ENCODE measurements at places on chromosomes 2 and 18.

- no peak for DNase-seq
These were observed 88.8 kb upstream of the ACVR2A start for GRCh38 chr2:147756069-147756468.

DNA sequence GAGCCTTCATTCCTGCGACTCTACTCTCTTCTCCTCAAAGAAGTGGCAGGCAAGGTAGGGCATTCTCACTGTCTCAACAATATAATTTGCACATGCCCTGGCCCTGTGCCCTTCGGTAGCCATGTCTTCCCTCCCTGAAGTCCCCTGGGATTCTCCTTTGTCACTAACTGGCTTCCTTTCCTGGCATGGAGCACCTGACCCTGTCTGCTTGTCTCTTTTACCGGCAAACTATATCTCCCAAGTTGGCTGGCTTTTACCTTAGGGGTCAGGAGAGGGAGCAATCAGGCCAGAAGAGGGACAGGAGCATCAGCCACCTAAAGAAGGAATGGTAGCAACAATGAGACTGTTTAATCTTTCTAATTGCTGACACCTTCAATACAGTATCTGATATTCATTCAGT, 51.9 kb upstream of the RMDN2 start:
- no peak for DNase-seq

- DNase-seq: no peak
These were observed 857.7 kb downstream of the GALR1 start for GRCh38 chr18:78107363-78107762.

DNA sequence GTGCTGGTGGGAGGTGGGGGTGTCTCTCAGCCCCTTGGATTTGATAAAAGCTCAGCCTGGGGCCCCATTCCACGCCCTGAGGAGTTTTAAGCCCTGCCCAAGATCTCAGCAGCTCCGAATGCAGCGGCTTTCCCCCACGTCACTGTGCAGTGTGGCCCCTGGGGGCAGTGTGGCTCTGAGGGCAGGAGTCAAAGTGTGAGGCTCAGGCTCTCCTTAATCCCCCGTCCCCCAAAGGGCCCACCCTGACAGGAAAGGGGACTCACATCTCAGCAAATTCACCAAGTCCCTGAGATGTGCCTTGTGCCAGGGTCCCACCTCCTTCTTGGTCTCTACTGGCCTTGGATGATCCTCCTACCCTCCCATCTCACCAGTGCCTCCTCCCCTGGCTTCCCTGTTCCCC, 25.2 kb downstream of the NPPC start:
- no peak for DNase-seq

DNA sequence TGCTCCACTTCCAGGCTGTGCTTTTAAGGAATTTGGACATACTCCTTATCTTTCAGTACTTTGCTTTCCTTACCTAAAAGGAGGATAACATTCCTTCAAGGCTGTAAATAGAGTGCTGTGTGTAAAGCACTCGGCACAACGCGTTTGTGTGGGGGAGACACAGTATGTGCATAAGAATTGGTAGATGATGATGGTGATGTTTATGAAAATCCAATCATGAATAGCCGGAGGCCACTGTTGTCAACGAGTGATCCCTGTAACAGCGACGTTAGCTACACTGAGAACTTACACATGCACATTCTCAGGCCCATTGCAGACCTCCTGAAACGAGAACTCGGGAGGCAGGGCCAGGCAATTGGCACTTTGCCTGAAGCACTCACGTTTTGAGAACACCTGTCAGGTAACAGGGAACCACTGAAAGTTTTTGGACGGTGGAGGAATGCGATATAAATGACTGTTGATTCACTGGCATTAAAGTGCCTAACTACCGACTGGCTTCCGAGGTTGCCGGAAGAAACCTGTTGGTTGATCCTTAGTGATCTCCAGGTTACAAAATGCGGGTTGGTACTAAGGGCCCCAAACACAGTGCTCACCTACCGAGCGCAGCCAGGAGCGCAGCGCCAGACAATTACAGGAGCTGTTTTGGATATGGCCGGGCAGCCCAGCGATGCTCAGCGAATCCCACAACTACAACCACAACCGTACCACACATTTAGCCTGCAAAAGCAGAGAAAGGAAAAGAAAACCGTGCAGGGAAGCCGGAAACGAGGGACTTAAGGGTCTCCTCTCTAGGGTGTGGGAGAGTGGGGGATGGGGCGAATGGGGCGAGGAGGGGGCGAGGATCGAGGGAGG, 1.0 kb upstream of the MAP4K4 start:
- no peak for DNase-seq

- DNase-seq: no peak
These were observed 57.6 kb upstream of the REL start for GRCh38 chr2:60823694-60824305.

GRCh38 chr2:106282462-106283170, 88.5 kb upstream of the UXS1 start:
- no peak for DNase-seq

DNA sequence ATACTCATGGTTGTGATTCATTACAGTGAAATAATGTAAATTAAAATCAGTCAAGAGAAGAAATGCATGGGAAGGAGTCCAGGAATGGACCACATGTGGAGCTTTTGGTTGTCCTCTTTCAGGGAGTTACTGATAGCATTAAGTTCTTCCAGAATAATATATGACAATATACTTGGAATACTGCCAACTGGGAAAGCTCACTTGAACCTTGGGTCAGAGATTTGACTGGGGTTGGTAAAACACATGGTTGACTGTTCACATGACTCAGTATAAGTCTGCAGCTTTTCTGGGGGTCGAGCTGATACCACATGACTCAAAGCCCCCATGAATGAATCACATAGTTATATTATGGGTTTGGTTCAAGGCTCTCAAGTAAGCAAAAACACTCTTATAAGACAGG, 1109.0 kb upstream of the CHAC2 start:
- no peak for DNase-seq
